ENCODE measurements at places on chromosomes 7 and 10.
A peak's percentile ranks its signal among the peaks of the same experiment; 100 is the strongest.

DNA sequence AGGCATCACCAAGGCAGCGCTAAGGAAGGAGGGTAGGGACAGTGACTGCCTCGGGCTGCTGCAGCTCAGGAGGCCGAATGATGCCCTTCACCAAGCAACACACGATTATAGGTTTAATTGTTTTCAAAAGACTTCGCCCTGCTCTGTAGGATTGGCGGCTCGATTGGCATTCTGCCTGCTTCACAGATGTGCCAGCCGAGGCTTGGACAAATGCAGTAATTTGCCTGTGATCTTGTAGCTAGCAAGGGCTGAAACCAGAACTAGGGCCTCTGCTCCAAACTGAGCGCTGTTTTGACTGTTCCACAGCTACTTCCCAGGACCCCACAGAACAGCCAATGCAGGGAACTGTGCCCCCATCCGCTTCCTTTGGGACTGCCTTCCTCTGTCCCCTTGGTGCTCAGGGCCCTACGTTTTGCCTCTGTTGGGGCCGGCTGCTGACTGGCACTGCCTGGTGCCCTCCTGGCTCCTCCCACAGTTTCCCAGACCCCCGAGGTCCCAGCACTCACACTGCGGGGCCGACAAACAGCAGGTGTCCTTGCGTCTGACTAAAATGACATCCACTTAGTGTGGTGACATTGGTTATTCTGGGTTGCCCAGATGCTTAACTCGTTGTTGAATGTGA lies 62.6 kb upstream of the EN2 start:
- DNase-seq: no peak

DNA sequence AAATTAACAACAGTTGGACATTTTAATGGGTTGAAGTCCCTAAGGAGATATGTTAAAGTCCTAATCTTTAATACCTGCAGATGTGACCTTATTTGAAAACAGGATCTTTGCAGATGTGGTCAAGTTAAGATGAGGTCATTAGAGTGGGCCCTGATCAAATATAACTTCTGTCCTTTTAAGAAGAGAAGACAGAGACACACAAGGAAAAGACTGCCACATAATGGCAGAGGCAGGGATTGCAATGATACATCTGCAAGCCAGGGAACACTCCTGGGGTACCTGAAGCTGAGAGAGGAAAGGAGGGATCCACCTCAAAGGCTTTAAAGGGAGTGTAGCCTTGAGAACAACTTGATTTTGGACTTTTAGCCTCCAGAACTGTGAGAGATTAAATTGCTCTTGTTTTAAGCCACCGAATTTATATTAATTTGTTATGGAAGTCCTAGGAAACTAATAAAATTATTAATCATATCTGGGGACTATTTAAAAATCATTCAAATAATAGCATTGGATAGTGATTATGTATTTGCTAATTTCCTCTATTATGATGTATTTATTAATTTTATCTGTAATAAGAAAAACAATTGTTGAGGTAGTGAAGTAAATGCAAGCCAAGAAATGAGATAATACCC lies 700.0 kb upstream of the PCDH15 start:
- DNase-seq: peak; percentile 31

GRCh38 chr10:84353052-84353803 lies 24.8 kb downstream of the CCSER2 start:
- DNase-seq: no peak

DNA sequence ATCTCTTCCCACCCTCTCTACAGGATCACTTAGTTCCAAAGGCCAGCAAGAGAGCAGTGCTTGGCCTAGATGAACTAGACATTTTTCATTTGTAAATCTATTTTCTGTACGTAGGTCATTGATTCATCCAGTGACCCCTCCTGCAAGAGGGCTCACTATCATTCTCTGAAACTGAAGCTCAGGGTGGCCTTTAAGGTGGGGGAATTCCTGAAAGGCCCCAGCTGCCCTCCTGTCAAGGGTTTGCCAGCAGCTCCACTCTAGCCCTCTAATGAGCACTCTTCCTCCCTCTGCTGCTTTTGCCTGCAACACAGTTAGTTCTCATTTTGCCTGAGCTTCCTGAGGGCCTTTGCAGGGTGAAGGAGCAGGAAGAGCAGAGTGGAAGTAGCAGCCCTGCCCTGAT lies 41.2 kb downstream of the LRRC18 start:
- DNase-seq: no peak

DNA sequence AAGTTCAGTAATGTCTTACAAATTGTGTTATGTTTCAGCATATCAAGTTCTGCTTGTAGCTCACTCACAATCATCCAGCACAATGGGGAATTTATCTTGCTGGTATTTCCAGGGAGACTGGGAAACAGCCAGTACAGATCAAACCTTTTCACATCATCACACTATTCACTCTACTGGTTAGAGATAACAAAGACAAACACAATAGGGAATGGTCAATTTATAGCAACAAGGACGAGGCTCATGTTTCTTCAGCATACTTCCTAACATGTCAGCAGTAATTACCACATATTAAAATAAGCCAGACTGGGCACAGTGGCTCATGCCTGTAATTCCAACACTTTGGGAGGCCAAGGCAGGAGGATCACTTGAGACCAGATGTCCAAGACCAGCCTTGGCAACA lies 38.3 kb downstream of the TOMM7 start:
- DNase-seq: no peak

GRCh38 chr10:95976362-95977229 lies 66.8 kb upstream of the CCNJ start:
- DNase-seq: peak; percentile 68

GRCh38 chr10:48358162-48358561 lies 51.7 kb downstream of the MAPK8 start:
- DNase-seq: no peak

DNA sequence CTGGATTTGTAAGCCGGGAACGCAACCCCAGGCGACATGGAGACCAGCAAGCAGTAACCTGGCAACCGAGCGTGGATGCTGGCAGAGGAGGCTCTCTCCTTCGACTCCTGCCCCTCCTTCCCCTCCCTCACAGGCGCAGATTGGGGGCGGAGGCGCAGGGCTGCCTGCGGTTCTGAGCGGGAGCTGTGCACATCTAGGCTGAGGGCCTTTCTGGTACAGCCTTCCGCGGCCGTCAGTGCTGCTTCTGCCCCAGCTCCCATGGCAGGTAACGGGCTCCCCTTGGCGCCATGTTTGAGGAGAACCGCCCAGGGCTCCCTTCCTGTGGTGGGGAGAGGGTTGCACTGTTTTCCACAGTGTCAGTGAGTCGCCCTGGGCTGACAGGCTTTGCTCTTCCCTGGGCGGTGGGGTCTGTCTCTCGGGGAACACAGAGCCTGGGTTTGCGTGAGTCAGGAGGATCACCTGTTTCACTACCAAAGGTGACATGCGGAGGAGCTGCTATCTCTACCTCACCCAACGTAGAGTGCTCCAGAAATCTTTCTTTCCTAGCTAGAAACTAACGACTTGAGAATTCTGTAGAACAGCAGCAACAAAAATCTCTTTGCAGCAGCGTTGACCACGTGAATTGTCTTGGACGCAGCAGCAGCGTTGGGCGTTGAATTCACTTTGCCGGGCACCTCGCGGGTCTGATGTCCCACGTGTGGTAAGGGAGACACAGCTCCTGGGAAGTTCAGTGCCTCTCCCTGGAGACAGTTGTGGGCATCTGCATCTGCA lies 154.8 kb upstream of the COBL start:
- no peak for DNase-seq

DNA sequence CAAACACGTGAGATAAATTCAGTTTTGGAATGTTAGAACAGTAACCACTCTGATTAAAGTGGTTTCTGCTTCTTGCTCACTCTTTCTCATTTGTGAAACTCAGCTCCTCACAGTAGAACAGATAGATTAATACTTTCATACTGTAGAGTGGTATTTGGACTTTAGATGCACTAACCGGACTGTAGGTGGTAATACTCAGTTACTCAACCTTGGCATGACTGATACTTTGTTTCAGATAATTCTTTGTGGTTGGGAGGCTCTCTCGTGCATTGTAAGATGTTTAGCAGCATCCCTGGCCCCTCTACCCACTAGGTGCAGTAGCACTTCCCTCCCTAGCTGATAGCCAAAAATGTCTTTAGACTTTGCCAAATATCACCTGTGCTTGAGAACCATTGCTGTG lies 37.6 kb downstream of the MCU start:
- DNase-seq: no peak

DNA sequence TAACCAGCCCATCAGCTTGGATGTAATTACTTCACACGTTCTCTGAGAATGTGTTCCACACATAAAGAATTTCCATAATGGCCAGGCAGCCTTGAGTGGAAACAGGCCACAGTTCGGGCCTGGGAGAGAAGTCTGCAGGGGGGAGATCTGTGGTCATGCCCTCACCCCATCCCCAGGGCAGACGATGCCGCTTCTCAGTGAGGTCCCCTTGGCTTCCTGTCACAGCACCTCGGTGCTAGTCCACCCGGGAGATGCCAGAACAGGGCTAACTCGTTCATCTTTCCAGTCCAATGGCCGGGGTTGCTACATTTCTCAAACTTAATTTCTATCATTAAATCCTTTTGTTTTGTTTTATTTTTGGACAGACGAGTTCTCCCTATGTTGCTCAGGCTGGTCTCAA lies 624.1 kb downstream of the PTPRN2 start:
- no peak for DNase-seq

DNA sequence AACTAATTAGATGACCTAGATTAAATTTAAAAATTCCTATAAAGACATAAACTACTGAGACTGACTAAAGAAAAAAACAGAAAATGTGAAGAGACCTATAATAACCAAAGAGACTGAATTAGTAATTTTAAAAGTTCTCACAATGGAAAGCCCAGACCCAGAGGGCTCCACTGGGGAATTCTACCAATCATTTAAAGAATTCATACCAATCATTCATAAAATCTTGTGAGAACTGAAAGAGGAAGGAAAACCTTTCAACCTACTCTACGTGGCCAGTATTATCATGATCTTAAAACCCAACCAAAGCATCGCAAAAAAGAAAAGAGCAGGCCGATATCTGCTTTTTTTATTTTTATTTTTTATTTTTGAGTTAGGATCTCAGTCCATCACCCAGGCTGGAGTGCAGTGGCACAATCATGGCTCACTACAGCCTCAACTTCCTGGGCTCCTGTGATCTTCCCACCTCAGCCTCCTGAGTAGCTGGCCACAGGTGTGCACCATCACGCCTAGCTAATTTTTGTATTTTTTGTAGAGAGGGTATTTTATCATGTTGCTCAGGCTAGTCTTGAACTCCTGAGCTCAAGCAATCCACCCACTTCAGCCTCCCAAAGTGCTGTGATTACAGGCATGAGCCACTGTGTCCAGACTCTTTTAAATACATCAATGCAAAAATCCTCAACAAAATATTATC lies 48.6 kb downstream of the DGKI start:
- DNase-seq: no peak

GRCh38 chr10:22704942-22705341 lies 9.4 kb downstream of the PIP4K2A start:
- DNase-seq: no peak

- DNase-seq: no peak
These were observed 114.2 kb upstream of the ADAM12 start for GRCh38 chr10:126502441-126502840.

- DNase-seq: no peak
These were observed 62.5 kb downstream of the C10orf143 start for GRCh38 chr10:130048081-130048480.

GRCh38 chr7:135490783-135491182 lies 19.1 kb downstream of the CNOT4 start:
- no peak for DNase-seq

DNA sequence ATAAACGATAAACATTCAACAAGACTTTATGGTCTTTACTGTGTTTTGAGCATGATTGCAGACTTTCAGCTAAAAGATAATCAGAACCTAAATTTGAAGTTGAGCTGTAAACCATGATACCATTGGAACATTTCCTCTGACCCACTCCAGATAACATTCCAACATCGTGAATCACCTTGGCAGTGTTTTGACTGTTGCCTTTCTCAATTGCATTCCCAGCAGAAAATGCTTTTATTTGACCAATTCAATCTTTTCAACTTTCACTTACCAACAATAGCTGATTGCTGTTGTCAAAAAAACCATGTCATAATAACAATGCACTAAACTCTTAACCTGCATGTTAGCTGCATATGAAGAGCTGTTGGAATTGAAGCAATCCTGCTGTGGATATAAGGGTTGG lies 165.5 kb downstream of the MDFIC start:
- no peak for DNase-seq

GRCh38 chr10:6579904-6580278 lies at the start of gene PRKCQ:
PRKCQ (minus strand) TSS chr10:6580276; CDS start chr10:6515135, 65,141 bp downstream.
- no peak for DNase-seq

GRCh38 chr10:65340340-65340739 lies 1585.5 kb upstream of the LRRTM3 start:
- no peak for DNase-seq

- DNase-seq: no peak
These were observed 102.9 kb upstream of the PAX2 start for GRCh38 chr10:100642295-100642994.

DNA sequence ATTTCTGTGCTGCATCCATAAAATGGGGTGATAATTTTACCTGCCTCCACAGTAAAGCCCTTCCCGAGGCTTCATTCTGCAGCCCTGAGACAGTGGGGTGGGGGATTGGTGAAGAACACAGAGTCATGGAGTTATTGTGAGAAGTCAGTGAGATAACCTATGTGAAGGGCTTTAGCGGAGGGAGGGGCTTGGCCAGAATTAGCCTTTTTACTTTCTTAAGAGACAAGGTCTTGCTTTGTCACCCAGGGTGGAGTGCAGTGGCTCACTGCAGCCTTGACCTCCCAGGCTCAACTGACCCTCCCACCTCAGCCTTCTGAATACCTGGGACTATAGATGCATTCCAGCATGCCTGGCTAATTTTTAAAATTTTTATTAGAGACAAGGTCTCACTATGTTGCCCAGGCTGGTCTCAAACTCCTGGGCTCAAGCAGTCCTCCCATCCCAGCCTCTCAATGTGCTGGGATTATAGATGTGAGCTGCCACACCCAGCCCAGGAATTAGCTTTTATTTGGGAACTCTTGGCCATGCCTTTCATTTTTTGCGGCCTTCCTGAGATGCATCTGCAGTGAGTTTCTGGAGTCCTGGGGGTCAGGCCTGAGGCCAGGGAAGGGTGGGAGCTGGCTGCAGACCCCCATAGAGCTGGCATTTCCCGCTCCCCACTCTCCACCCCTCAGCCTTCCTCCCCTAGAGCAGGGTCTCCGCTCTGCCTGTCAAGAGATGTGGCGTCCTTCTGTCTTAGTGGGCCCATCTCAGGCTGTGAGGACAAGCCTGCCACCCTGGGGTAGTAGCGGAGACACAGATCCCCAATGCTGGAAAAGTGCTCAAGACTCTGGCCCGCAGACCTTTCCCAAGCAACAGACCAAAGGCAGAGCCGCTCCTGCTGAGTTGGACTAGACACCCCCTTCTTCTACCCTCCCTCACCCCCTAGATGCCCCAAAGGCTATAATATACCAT lies 77.0 kb downstream of the ZMIZ1 start:
- no peak for DNase-seq

DNA sequence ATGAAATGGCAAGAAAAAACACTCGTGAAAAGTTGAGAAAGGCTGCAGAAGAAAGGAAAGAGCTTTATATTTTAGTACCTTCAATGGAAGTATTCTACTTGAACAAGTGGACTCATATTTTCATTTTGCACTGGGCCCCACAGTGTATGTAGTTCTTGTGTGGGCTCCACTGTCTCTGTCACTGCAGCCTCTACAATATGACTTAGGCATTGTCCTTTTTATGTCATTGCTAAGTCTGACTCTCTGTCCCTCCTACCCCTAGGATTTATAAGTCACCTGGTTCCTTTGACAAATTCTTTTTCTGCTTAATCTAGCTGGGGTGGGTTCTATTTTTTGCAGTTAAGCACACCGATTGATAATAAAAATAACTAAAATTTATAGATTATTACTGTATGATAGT lies 27.7 kb upstream of the SOSTDC1 start:
- no peak for DNase-seq

GRCh38 chr10:63247771-63248170 lies 114.6 kb downstream of the NRBF2 start:
- DNase-seq: no peak

- no peak for DNase-seq
These were observed 52.5 kb upstream of the NKX6-2 start for GRCh38 chr10:132838346-132838970.
